ENCODE measurements at places on chromosomes 16 and 17.

DNA sequence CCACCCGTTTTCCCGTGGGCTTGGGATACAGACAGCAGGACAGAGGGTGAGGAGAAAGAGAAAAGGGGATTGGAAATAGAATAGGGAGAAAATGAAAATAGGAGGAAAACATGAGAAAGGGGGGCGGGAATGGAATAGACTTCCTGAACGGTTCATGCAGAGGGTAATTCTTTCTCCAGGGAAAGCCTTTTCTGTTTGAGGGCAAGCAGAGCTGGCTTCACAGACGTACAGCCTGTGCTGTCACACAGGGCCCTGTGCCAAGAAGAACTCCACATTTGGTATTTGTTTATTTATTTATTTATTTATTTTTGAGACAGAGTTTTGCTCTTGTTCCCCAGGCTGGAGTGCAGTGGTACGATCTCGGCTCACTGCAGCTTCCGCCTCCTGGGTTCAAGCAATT, 12.0 kb downstream of the MILR1 start:
- DNase-seq, result no peak

DNA sequence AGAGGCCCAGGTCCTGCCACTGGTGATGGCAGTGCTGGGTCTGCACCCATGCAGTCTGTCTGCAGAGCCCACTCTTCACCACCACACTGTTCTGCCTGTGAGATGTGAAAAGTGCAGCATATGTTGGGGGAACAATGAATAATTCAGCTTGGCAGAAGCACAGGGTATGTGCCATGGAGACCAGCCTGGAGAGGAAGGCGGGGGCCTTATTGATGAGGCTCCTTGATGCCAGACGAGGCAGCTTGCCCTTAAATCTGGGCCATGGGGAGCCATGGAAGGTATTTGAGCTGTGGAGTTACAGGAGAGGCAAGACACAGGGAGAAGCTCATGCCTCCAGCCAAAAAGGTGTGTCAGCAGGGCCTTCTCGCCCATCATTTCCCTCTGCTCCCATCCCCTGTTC, 124.7 kb downstream of the C16orf78 start:
- no peak for DNase-seq

DNA sequence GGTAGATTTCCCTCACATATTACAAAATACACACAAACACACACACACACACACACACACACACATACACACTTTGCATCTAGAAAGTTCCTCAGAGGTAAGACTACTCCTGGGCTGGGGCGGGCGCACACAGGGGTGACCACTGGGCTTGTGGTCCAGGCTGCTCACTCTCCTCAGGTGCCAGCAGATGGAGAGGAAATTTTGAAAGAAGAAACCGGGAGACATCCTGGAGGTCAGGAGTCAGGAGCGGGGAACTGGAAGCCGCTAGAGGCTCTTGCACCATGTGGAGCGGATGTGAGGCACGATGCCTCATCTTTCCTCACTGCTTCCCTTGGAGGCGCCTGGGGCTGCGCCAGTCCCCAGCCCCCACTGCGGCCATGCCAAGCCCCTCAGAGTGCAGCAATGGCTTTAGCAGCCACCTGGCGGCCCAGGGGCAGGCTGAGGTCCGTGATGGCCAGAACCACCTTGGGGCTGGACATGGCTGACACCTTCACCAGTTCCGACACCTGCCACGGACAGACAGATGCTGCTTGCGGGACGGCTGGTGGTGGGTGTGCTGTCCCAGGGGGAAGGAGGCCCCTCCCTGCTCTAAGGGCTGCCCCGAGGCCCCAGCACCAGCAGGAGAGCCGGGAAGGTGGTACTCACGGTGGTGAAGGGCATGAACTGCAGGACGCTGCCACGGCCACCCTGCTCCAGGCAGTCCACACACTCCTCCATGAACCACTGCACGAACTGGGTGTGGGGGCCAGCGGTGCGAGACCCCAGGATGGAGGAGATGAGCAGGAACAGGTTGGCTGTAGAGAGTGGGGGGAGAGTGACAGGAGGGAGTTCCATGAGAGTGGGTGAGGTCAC, 4.1 kb downstream of the CSF3 start:
- DNase-seq, result peak; percentile 77

GRCh38 chr17:80873307-80873951, 118.2 kb upstream of the CHMP6 start:
- no peak for DNase-seq

GRCh38 chr17:14738652-14738988, 437.7 kb downstream of the HS3ST3B1 start:
- DNase-seq, result no peak

DNA sequence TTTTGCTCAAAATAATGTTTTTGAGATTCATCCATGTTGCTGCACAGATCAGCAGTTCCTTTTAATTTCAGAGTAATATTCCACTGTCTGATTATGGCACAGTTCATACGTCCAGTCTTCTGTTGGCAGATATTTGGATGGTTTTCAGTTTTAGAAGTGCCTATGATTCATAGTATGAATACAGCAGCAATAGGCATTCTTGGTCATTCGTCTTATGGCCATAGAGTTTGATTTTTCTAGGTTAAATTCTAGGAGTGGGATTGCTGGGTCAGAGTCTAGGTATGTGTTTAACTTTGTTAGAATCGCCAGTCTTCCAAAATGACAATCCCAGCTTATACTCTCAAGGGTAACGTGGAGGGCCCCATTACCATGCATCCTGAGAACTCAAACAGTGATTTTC, 11.5 kb upstream of the IL34 start:
- DNase-seq, result no peak

DNA sequence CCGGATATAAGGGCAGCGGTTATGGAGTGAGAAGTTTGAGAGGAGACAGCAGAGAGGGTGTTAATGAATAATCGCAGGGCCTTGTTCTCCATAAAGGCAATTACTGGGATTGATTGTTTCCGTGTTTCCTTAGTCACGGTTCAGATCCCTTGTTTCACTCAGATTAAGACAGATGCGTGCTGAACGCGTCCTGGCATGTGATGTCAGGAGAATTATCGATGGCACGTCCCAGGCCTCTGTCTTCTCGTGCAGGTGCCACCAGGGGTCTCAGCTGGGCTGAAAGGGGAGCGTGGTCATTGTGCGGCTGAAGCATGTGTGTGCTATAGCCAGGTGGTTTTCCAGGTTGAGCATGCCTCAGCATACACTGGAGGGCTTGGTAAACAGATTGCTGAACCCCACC, 142.4 kb upstream of the NOL11 start:
- DNase-seq, result no peak

DNA sequence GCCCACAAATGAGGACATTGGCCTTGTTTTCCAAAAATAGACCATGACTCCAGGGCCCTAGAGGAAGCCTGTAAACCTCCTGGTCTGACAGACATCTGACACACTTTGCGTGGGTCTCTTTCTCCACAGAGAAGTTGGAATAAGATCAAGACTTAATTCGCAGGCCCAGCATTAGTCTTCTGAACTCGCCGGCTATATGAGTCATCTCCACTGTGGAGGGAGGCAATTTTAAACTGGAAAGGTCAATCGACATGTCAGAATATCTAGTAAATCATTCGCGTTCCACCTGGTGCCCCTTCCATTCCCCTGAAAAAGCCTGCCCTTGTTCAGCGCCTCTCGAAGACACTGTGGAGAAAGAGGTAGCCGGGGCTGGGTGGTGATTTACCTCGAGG, 140.1 kb downstream of the CLEC16A start:
- DNase-seq, result no peak
